NCI-H446 treated with DMSO at 0.1 percent for 48 hours (cell line): ENCODE measurements at places on chromosomes 6 and 20.

- peak; percentile 20 for DNase-seq
Observed at GRCh38 chr6:79894939-79895338, 52.4 kb downstream of the ELOVL4 start.

DNA sequence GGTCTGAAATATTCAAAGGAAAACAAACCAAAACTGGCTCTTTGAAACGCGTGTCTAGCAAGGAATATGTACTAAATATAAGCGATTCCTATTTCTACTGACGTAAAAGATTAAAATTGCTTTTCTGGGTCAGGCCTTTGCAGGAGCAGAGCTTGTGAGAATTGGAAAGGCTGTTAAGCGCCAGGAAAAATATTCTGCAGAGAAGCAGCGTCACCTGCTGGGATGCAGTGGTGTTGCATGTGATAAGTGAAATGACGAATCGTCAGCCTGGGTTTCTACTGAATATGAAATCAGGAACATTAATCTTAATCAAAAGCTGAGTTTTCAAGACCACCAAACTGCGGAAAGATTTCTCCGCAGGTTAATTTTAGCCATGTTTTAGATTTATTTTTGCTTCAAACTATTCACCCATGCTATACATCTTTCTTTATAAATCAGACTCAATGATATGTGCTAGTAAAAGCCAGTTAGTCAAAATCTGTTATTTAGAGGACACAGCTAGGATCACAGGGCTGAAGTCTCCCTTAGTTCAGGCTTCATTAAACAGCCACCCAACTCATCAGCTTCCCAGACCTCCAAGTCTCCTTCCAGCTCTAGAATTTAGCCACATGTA lies 67.4 kb downstream of the ALDH8A1 start:
- peak; percentile 44 for DNase-seq

GRCh38 chr20:19835533-19836222 lies 77.6 kb downstream of the RIN2 start:
- DNase-seq: no peak

DNA sequence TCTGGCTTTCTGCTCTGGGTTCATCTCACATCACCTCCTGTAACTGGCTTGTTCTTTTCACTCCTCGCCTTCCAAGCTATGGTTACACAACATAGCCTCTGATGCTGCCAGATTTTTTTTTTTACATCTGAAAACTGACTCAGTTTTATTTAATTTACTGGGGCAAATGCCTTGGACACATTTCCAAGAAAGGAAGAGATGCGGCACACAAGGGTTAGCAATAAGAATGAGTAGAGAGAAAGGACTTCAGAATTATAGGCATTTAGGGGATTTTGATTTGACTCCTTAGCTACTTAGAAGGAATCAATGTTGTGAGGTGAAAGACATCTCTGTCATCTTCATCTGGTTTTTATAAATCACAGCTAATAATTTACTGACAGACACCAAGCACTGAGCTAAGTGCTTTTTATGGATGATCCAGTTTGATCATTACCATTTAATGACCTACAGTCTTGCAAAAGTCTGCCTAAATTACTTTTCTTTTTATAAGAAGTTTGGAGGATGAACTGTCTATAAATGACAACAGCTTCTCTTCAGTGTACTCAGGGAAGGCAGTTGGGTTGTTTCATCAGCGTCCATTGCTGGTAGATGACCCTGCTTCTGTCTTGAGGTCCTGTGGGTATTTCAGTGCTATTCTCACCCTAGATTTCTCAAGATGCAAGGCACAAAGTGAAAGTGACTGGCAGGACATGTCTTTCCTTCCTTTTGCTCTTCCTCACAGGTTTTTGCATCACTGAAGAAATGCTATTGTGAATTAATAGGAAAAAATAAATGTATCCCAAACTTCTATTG lies 31.1 kb downstream of the LAMA4 start:
- no peak for DNase-seq

DNA sequence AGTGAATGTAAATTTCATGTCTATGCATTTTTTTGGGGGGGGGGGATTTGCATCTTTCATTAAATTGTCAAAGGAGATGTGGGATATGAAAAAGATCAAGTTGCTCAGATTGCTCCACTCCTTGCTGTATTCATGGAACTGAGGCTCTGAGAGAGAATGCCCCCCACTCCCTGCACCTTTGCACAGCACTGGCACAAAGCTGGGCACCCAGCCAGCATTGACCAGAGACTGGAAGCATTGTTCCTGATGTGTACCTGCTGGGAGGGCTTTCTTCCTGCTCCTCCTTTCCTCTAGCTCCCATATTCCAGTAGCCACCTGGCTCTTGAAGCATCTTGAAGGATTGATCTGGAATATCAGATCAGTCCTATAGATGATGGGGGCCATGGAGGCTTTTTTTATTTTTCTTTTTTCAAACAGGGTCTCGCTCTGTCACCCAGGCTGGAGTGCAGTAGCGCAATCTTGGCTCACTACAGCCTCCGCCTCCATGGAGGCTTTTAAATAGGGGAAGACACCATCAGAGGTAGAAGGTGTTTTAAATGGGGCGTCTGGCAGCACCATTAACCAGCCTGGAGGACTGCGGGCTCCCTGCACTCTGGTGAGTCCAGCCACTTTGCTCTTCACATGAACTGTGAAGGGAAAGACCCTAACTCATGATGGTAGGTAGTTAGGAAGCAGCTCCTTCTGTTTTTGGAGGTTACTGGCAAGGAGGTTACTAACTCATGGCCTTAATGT lies 10.9 kb downstream of the DUSP15 start:
- DNase-seq: no peak

- no peak for DNase-seq
Observed at GRCh38 chr20:20174089-20174835, 121.9 kb downstream of the CFAP61 start.

- DNase-seq: peak; percentile 11
Observed at GRCh38 chr6:37038292-37039198, 33.1 kb downstream of the FGD2 start.

- DNase-seq: no peak
Observed at GRCh38 chr6:52415917-52416628, 4.1 kb upstream of the EFHC1 start.
